ENCODE measurements at places on chromosomes 1 and 21.

- DNase-seq = no peak
These were observed 179.9 kb downstream of the DPYD start for GRCh38 chr1:97740891-97741290.

DNA sequence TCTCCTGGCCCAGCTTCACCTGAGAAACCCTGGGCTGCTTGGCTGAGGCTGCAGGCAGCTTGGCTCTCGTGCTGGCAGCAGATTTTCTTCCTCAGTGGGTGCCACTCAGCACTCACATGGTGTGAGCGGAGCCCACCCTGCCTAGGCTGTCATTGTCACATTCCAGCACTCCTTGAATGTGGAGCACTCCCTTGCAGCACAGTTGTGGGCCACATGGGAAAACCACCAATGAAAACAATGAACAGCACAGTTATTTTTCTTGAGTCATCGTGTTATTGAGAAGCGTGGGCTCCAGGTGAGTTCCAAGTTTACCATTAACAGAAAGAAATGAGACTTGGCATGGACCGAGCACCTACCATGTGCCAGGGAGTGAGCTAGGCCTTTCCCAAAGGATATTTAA lies 27.2 kb upstream of the TRIM67 start:
- DNase-seq = no peak

DNA sequence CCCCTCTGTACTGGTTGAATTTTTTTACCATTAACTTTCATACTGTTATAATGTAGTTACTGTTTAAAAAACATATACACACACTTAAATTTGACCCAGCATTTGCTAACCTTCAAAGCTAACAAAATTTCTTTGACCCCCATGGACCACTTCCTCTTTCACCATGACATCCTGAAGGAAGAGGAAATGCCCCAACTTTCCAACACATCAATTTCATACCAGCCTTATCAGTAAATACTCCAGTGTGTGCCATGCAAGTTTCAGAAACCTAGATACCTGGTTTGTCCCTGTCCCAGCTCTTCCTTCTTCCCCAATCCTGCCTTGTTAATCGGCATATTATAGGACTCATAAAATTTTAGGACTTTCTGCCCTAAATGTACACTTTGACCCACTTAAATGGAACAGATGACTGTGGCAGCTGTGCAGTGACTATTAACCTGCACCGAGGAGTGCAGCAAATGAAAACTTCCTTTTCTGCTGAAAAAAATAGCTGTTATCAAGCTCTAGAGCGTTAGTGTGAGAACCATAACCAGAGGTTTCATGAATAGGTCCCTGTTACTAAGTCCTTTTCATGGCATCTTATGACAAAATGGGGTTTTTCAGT lies 54.1 kb downstream of the DTL start:
- no peak for DNase-seq

GRCh38 chr1:232655028-232655745 lies 25.3 kb upstream of the SIPA1L2 start:
- DNase-seq = no peak

GRCh38 chr1:101253976-101254674 lies 17.3 kb downstream of the S1PR1 start:
- no peak for DNase-seq

DNA sequence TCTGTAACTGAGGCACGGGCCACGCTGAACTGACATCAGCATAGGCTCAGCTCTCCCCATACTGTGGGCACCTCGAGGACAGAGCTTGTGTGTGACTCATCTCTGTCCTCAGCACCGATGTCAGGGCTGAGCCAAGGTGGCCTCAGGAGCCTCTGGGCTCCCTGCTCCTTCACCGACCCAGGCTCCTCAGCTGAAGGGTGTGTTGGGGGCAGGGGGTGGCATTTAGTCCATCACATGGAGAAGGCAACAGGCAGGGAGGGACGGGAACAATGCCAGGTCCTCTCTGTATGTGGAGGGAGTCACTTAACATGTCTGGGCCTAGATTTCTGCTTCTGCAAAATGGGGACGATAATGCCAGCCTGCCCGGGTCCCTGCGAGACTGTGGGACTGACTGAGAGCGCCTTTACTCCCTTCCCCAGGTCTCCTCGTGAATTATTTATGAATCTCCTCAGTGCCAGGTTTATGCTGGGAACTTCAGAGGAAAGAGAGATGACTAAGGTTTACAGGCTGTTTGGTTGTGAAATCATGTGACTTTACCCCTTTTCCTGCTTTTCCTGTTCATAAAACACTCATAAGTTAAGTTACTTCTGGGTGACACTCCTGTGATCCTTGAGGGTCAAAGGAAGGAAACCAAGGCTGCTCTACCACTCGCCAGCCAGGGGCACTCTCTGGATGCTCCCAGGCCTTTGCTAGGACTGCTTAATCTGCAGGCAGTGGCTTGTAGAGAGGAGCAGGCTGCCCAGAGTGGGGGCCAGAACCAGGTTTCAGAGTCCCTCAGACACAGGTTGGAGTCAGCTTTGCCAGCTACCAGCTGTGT lies 16.2 kb downstream of the TTC39A start:
- DNase-seq = no peak

DNA sequence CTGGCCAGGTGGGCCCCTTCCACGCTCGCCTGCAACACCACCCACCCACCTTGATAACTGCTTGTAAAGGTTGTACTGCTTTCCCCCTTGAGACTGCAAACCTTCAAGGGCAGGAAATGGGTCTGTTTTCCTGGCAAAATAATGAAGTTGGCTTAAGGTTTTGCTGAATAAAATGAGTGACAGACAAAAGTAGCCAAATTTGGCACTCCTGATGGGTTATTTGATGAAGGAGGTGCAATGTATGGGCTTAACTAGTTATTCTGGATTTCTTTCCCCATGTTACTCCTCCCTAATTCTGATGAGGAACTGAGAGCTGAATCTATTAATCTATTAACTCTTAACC lies 14.6 kb upstream of the HLCS start:
- DNase-seq = no peak

All from HFF-Myc (cell line).